DMS79 treated with DMSO at 0.1 percent for 48 hours (cell line): ENCODE measurements at places on chromosomes 12 and 14.

DNA sequence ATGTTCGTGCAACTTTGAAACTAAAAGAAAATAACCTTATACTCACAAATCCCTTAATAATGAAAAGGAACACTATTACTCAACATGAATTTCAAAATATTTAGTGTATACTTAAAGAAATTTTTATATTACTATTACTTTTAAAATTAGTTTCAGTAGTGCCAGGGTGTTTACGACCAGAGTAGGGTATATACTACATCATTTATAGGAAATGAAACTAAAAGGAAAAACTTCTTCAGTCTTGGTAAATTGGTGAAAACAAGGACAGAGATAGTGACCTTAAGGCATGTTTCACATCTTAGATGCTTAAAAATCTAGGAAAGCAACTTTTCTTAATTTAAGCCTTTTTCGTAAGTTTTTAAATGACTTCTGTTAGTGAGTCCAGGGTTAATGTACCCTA, 4.5 kb downstream of the USP15 start:
- no peak for DNase-seq

DNA sequence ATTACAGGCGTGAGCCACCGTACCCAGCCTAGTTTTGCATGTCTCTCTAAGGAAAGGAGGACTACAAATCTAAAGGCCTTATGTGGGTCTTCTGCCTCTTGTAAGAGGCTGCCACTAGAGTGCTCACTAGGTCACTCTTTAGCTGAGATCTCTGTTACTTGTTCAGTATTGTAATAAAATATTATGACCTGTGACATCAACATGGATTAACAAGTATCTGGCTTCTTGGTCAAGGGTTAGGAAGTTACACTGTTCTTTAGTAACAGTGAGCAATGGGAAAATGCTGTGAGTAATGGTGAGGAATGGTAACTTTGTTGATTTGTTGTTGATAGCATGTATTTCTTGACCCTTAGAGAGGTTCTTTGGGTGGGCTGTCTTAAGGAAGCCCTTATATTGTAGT, 50.5 kb downstream of the ERC1 start:
- DNase-seq, result no peak

DNA sequence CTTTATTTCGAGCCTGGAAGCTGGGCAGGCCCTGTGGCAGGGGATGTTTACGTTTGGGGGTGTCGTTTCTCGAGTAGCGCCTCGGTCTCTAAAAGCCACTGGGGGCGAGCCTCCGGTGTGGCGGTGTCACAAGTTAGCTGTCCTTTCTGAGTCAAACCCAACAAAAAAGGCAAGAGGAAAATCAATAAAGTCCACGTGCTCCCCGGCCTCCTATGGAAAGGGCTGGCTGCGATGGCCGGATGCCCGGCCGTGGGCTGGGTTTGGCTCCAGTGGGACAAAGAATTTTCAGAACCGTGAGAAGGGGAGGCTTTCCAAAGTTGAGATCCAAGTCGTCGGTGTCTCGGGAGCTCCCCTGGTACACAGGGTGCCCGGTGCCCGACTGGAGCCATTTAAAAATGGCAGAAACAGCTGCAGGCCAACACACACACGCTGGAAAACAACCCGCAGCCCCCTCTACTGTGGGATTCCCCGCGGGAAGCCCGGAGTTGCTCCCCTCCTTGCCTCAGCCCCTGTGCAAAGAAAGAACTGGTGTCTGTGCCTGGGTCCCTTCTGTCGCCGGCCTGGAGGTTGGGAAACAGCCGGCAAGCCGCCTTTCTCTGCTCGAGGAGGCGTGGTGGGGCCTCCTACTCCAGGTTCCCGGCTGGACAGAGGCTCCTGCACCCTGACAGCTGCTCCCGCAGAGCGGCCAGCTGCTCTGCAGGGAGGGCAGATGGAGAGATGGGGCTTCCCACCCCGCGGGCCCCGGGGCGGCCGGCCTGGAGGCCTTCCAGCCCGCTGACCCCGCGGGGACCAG, 1.9 kb downstream of the BCL7A start:
- peak; percentile 25 for DNase-seq

DNA sequence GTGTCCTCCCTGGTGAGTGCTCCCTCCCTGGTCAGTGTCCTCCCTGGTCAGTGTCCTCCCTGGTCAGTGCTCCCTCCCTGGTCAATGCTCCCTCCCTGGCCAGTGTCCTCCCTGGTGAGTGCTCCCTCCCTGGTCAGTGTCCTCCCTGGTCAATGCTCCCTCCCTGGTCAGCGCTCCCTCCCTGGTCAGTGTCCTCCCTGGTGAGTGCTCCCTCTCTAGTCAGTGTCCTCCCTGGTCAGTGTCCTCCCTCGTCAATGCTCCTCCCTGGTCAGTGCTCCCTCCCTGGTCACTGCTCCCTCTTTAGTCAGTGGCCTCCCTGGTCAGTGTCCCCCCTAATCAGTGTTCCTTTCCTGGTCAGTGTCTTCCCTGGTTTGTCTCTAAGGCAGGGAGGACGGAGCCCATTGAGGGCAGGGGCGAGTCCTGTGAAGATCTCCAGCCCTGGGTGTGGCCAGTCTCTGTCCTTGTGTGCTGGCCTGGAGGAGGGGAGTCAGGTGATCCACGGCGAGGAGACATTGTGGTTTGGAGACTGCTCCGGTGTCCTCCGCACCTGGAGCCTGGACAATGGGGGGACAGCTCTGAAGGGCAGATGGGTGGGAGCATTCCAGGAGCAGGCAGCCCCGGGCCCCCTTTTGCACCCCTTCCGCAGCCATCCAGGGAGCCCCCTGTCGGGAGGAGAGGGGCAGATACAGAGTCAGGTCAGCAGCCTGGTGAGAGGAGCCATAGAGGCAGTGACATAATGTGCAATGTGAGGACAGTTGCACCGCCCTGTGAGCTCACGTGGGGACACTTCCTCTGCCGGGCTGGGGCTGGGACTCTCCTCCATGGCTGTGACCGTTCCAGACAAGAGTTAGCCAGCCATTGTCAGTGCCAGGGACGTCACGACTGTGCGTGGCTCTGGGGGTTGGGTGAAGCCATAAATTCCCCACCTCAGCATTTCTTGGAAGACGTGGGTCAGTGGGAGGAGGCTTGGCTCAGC, 93.4 kb downstream of the ADGRD1 start:
- no peak for DNase-seq

- peak; percentile 96 for DNase-seq
Observed at GRCh38 chr12:12872139-12872933, 19.0 kb upstream of the GPRC5A start.

DNA sequence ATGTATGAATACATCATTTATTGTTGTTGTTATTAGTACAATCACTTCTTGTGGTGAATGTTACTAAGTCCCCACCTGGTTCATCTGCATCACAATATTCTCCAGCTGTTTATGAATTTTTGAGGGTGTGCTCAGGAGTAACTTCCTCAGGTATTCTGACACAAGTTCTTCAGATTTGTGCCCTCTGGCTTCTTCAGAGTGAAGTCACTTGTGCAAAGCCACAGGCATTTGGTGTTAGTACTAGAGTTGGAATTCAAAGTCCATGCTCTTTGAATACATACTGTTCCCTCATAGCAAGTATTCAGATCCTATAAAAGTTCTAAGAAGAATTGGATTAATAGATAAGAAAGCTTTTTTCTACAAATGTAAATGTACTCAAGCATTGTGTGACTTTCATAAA, 150.3 kb upstream of the AVPR1A start:
- no peak for DNase-seq

DNA sequence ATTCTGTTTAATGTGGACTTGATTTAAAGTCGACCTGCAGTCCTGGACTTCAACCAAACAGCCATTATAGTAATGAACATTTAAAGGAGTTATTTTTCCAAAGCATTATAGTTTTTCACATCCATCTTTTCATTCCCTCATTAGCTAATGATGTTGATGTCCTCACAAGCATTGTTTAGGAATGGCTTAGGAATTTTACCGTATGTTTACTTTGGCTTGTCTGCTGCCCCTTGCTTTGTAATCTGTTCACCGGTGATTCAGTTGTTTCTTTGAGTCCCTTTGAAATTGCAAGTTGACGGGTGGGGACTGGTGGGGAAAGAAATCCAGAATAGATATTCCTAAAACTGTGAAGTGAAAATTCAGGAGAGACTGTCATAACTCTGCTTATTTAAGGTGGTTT, 25.4 kb downstream of the PRKCH start:
- DNase-seq, result no peak

DNA sequence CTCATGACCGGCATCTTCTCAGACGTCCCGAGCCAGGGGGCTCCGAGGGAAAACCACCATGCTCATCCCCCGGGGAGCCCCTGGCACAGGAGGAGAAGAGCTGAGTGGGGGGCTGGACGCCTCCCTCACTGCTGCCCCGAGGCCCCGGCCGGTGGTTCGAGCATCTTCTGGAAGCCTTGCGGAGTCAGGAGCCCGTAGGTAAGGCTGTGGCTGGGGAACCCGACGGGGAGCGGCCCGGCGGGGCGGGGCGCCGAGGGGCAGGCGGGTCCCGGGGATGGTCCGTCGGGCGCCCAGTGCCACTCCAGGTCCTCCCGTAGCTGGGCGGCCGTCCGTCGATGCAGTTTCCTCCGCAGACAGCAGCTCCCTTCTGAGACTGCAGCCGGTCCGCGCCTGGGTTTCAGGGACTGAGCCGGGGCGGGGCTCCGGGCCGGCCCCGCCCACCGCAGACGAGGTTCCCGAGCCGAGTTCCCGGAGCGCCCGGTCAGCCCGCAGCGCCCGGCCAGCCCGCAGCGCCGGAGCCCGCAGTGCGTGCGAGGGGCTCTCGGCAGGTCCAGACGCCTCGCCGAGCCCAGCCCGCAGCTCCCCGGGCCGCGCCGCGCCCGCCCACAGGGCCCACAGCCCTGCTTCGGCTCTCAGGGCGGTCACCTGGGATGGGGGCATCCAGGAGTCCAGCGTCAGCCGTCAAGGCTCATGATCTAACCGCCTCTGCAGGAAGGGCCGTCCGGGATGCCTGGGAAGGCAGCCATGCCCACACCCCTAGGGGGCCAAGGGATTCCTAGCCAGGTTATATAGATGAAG, at the start of gene PGF:
TSS of gene PGF (minus strand) at position 369 of the 798 bp plus-strand sequence. CDS start at position 14, 355 bp downstream.
- peak; percentile 73 for DNase-seq

DNA sequence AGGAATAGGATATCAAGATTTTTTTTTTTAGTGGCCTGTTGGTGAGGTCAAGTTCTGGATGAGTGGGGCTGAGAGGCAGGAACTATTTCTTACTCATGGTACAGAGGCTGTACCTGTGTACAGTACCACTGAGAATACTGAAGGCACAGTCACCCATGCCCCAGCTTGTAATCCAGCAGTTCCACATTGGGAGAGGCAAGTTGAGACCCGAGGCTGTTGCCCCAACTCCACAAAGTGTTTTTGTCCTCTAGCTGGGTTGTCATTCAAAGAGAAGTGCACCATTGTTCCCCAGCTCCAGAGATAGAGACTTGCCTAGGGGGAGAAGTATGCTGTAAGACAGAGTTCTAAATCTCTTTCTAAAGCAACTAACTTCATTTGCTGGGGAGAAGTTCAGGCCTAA, 38.7 kb downstream of the ARID2 start:
- no peak for DNase-seq
